Stimulated activated naive CD4-positive, alpha-beta T cell (primary cell): ENCODE measurements at places on chromosomes 7 and 10.

DNA sequence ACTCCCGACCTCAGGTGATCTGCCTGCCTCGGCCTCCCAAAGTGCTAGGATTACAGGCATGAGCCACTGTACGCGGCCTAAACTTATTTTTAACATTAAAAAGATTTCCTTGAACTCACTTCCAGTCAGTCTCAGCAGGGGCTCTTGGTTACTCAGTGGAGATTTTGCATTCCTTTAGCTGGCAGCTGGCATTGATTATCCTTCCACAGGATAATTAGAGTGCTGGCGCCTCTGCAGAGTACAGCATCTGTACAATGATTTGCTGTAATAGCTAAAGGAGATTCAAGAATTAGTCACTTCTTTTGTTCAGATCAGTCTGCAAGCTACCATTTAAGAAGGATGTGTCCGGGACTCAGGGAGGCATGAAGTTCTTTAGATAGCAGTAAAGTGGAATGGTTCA is 125.0 kb upstream of the NPY start:
- DNase-seq = no peak

- DNase-seq = no peak
These were observed 80.0 kb upstream of the FEZF1 start for GRCh38 chr7:122384528-122384927.

GRCh38 chr10:90447831-90448230 is 410.0 kb downstream of the HTR7 start:
- DNase-seq = no peak

DNA sequence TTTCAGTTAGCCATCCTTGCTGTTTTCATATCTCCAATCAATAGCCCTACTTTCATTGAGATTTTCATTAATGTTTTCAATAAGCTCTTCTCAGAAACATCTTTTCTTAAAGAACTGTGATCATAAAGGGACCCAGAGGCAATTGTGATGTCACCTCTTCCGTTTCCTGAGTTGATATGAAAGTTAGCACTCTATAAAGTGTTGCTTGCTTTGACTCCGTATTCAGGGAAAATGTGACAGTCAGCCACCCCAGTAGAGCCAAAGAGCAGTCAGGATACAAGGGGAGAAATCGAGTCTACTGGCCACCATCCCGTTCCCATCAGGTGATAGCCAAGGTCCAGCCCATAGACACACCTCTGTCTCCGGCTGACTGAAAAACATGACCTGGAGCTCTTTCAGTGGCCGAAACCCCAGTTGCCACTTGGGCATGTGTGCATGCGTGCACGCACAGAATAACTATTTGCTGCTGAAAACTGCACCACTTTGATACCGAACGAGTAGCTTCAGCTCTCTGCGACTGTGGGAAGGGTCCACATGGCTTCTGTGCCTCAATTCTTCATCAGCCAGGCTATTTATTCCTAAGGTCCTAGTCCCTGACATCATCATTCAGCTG is 291.4 kb downstream of the USP6NL start:
- no peak for DNase-seq

DNA sequence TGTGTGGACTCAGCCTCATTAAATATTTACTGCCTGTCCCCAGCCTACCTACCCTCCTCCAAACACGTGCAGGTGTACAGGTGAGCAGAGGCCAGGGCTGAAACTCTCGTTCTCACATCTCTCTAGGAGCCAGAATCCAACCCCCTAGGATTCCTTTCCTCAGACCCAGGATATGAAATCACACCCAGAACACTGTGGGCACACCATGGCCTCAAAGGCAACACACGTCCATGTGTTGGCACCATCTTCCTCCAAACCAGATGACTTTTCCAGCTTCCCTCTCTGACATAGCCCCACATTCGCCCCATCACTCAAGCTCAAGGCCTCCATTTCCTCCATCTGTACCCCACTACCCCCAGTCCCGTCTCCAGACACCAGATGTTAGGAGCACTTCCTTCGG is 51.8 kb upstream of the DUSP5 start:
- DNase-seq = no peak

GRCh38 chr10:33073641-33074415 is 115.8 kb upstream of the ITGB1 start:
- DNase-seq = no peak

GRCh38 chr7:53743697-53744402 is 708.4 kb downstream of the POM121L12 start:
- no peak for DNase-seq

DNA sequence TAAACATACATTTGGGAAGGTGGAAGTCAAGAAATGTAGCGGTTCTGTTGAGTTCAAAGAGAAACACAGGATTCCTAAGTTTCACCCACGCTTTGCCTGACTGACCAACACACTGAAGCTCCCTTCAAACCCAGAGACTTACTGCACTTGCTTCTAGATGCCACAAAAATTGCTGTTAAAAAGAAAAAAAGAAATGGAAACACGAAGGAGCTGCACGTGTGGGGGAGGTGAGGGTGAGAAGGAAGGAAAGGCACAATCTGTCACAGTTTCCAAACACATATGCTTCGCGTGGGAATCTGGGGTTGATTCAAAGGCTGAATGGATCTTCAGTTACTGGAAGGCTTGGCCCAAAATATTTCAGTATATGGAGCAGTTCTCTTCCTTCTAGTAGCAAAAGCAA is 495.6 kb downstream of the DNAJB6 start:
- no peak for DNase-seq

DNA sequence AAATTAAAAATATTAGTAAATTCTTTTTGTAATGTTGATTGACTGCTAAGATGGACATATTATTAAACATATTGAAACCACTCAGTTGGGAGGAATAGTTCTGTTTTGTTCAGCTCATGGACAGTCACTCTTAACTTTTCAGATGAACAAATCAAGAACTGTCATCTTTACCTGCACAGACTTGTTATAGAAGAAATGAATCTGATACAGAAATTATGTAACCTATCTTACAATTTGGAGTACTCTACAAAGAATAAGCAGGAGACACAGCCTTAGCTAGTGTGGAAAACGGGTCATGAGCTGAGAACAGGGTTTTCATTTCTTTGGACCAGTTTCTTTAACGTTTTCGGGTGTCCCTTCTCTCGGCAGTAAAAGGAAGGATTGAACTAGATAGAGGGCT is 1.2 kb upstream of the ANLN start:
- DNase-seq = no peak

DNA sequence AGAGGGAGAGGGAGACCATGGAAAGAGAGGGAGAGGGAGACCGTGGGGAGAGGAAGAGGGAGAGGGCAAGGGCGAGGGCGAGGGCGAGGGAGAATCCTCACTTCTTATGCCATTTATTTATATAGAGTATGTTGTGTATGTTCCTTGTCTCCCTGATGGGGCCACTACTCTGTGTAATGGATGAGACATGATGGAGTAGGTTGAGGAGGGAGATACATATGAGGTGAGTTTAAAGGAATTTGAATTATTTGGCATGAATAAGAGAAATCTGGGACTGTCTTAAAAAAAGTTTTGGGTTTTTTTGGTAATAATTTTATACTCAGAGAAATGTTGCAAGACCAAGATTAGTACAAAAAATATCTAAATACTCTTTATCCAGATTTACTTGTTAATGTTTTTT is 20.1 kb downstream of the CCSER2 start:
- DNase-seq = no peak

GRCh38 chr7:47982610-47983009 is 3.2 kb upstream of the HUS1 start:
- DNase-seq = no peak

GRCh38 chr7:11807000-11807399 is 25.0 kb downstream of the THSD7A start:
- DNase-seq = no peak

- no peak for DNase-seq
These were observed 489.2 kb upstream of the KCND2 start for GRCh38 chr7:119783799-119784198.
